ENCODE measurements at places on chromosomes 6 and 20. TPM values are rescaled to one million over a fixed set of nuclear protein-coding genes. Genes with fewer than 3 reads are reported as not detected.

Gene PTK6
- not detected for total RNA-seq

Gene SPATS1
- not detected for total RNA-seq

Gene UBE2C
- total RNA-seq = 0.34 TPM

Gene KHDC1L
- total RNA-seq = not detected

Gene CAP2
- total RNA-seq = 380 TPM

Gene ADGB
- not detected for total RNA-seq

Gene PEX6
- 27.6 TPM for total RNA-seq

Gene LCA5
- 2.7 TPM for total RNA-seq

Gene PHACTR1
- total RNA-seq = 0.85 TPM

Gene SLC17A1
- not detected for total RNA-seq

Gene RAET1E
- 6.2 TPM for total RNA-seq

Gene MYH7B
- 11.5 TPM for total RNA-seq

Gene FOXS1
- 3.8 TPM for total RNA-seq

Gene OXT
- total RNA-seq = not detected

Gene SGK2
- total RNA-seq = 0.13 TPM

Gene OPRM1
- total RNA-seq = not detected

Gene CCM2L
- total RNA-seq = 3.3 TPM

Gene C20orf144
- total RNA-seq = not detected

Gene CEP250
- total RNA-seq = 17.0 TPM

Gene CRYBG1
- total RNA-seq = 1.6 TPM

Gene HACE1
- 4.0 TPM for total RNA-seq

Gene TNNC2
- 3,666 TPM for total RNA-seq

Gene GMPR
- 230 TPM for total RNA-seq

Gene RIMS4
- total RNA-seq = 0.16 TPM

Gene RBBP8NL
- not detected for total RNA-seq

Gene HFE
- 1.8 TPM for total RNA-seq

Gene ASIP
- not detected for total RNA-seq

Gene ALDH5A1
- 41.7 TPM for total RNA-seq

Gene CCN2
- total RNA-seq = 19.7 TPM

Gene GPLD1
- total RNA-seq = 0.73 TPM

All from psoas muscle (tissue), 8 donors.